ENCODE measurements at places on chromosomes 2 and 18.

DNA sequence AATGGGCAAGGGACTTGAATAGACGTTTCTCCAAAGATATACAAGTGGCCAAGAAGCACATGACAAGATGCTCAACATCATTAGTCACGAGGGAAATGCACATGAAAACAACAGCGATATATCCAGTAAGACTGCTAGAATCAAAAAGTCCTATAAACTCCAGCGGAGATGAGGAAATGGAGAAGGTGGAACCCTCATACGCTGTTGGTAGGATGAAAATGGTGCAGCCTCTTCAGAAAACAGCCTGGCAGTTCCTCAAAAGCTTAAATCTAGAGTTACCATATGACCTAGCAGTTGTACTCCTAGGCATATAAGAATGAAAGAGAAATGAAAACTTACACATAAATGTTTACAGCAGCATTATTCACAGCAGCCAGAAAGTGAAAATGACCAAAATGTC, 48.1 kb downstream of the HPCAL1 start:
- no peak for DNase-seq

DNA sequence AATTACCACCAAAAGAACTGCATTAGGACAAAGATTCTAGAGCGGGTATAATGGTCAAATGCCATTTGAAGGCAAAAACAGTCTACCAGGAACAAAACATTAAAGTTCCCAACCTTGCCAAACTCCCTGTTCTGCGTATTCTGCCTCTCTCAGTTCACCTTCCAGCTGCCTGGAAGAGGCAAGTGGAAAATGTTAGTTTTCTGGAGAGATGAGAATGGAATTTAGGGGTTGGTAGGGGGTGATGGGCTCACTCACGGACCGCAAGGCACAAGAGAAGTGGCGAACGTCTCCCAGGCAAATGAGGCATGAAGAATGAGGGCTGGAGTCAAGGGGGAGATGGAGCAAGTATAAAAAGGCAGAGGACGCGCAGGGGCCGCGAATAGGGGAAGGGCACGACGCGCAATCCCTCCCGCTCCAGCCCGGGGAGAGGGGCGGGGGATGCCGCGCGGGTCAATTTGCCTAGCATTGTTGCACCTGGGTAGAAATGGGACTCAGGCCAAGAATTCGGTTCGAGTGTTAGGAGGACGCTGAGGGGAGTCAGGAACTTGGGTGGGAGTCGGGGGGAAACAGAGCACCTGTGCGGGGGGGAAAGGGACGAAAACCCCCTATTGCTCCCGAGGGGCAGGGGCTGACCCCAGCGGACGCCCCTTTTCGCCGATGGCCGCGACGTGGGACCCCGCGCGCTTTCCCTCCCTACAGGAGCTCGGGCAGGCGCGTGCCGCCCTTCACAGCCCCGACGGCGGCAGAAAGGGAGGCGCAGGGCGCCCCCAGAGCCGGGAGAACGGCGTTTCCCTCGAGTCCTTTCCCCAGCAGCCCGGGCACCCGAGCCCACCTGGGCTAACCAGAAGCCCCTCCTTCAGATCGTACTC, 573 bp downstream of the PAIP2B start:
- DNase-seq, result no peak

DNA sequence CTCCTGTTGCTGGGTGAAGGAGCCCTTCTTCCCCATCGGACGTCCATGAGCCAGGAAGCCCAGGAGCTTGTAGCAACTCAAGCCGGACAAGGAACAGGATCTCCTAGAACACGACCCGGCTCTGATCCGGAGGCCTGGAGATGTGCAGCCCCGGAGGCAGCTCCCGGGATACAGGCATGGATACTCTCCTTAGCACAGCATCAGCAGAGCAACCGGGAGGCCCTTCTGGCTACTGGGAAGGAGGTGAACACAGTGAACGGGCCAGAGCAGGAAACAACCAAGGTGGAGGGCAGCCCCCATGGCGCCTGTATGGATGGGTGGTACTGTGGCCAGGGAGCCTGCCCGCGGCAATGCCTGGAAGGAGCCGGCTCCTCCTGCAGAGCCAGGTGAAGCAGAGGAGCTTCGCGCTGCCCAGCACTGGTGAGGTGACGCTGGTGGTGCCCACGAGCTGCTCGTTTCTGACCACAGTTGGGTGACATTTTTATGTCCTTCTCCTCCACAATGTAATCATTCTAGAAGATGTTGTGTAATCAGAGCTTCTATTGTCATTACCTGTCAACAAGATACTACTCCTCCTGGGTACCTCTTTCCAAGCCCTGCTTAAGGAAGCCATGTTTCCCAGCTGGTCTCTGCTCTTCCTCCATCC, 94.3 kb downstream of the TWIST2 start:
- DNase-seq, result no peak

GRCh38 chr2:182824056-182824766, 42.2 kb downstream of the FRZB start:
- DNase-seq, result no peak

GRCh38 chr2:88176352-88176984, 6.3 kb downstream of the THNSL2 start:
- DNase-seq, result no peak

- DNase-seq, result no peak
Measured at GRCh38 chr2:24429197-24430074, 61.6 kb upstream of the NCOA1 start.

- no peak for DNase-seq
Measured at GRCh38 chr2:180063494-180064092, 56.5 kb upstream of the CWC22 start.

GRCh38 chr2:242038166-242038927, 168.8 kb downstream of the RTP5 start:
- no peak for DNase-seq

DNA sequence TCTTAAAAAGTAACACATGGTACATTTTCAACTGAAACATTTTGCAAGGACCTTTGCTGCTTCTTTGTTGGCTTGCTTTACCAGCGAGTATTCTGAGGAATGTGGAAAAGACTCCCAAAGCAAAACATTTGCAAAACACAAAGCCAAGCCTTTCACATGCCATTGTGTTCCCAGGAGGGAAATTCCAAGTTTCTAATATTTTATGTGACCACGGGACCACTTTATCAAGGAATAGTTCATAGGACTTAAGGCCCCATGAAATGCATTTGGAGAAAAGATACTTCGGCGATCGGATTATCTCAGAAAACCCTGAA, 26.2 kb downstream of the CYP27C1 start:
- no peak for DNase-seq

DNA sequence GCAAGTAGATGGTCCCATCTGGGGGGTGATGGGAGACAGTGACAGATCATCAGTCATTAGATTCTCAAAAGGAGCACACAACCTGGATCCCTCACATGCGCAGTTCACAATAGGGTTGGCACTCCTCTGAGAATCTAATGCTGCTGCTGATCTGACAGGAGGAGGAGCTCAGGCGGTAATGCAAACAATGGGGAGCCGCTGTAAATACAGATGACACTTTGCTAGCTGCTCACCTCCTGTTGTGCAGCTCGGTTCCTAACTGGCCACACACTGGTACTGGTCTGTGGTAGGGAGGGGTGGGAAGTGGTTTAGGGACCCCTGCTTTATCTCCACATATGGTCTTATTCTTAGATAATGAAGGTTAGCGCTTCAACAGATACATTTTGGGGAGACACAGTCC, 506.6 kb downstream of the PLCL1 start:
- DNase-seq, result no peak

- no peak for DNase-seq
Measured at GRCh38 chr2:233857511-233858141, 3.3 kb upstream of the HJURP start.

GRCh38 chr18:49321797-49322461, 138.5 kb downstream of the DYM start:
- DNase-seq, result no peak

DNA sequence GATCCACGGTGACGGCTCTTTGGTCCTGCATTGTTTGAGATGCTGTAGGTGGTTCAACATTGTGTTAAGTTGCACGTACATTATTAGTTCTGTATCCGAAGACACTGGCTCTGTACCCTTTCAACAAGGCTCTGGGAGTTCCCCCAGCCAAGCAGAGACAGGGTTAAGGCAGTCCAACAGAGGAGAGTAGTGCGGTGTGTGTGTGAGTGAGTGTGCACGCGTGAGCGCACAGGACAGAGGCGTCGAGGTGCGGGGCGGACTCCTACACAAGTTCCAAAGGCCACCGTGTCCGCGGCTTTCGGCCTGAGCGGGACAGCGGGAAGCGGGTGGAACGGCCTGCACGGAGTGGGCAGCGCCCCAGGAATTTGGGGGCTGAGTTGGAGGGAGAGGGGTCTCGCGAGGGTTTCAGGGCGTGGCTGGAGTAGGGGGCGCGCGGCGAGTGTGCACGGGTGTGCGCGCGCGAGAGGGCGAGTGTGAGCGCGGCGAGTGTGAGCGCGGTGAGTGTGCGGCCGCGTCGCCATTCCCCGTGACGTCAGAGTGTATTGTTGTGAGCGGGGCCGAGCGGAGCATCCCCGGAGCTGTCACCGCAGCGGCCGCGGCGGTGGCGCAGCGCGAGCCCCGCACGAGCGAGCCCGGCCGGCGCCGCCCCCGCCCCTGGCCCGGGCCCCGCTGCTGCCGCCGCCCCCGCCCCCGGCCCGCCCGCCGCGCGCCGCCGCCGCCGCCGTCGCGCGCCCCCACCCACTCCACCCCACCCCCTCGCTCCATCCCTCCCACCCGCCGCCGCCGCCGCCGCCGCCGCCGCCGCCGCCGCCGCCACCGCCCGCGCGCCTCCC, at the start of gene ASXL3:
Gene ASXL3, plus strand, starts transcription at position 535 of the 833 bp plus-strand sequence. CDS start 413 bp downstream, outside the sequence.
- peak; percentile 52 for DNase-seq

- no peak for DNase-seq
Measured at GRCh38 chr2:29290293-29291047, 175.3 kb downstream of the CLIP4 start.

DNA sequence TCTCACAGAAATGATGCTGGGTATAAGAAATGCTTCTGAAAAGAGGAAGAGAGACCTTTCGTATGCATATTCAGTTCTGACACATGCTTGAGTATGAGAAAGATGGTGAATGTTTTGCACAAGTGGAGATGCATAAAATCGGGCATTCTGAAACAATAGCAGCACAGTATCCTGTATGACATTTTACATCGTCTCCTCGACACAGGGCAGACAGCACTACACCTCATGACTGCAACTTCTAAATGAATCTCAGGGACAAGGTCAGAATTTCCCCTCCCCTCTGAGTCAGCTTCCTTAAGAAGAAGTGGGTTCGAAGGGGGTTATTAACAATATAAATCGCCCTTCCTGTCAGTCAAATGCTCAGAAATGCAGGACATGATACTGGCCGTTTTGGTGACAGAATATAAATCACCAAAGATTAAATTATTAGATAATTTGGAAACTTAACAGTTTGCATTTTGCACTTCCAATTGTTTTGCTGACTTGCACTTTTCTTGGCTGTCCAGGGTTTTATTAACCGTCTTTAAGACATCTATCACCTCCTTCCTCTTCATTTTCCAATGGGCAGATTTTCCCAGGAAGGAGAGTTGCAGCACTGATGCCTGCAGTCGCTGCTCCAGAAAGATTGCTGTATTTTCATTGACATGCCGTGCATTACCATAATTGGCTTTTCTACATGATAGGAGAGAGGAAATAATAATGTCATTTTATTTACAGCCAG, 57.2 kb downstream of the TSHZ1 start:
- no peak for DNase-seq

GRCh38 chr2:241870611-241871537, 1.3 kb downstream of the RTP5 start:
- DNase-seq, result no peak

DNA sequence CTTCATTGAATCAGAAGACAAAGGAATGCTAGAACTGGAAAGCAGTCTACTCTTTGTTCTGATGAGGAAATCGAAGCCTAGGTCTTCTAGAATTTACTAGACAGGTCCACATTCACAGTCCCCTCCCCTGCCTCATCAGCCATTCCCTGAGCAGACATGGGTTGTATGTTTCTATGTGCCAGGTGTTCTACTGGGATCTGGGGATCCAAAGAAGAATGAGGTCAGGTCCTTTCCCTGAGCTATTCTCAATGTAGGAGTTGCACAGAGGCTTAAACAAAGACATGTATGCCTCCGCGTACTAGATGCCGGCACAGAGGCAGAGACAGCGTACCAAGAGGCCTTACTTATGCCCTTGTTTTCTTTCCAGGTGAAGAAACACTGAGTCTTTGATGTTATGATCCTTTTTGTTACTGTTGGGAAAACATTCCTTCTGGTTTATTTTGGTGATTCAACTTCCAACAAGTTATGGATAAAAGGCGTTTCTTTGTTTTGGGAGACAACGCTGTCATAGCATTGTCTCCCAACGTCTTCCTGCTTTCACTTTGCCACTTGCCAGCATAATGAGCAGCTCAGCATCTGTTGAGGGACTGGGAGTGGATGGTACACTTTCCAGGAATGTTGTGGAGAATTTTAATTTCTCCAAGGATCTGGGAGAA, 174.4 kb downstream of the ALPK2 start:
- no peak for DNase-seq

GRCh38 chr2:117851969-117852368, 37.5 kb downstream of the DDX18 start:
- DNase-seq, result no peak

DNA sequence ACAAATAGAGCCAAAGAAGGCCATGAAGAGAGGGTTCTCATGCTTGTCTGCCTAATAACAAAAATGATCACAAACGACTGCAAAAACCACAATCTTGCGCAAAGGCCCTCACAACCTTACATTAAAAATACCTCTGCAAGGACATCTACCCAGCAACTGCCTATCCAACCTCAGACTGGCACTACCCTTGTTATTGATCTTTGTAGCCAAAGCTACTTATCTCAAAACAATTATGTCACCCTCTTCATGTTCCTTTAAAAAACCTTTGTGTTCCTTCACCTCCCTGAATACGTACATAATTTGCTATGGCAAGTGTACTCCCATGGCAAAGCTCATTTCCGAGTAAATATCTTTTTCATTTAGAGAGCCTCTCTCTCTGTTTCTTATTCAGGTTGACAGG, 44.1 kb downstream of the TMEM163 start:
- no peak for DNase-seq

- no peak for DNase-seq
Measured at GRCh38 chr18:9868857-9869714, 16.7 kb upstream of the TXNDC2 start.

DNA sequence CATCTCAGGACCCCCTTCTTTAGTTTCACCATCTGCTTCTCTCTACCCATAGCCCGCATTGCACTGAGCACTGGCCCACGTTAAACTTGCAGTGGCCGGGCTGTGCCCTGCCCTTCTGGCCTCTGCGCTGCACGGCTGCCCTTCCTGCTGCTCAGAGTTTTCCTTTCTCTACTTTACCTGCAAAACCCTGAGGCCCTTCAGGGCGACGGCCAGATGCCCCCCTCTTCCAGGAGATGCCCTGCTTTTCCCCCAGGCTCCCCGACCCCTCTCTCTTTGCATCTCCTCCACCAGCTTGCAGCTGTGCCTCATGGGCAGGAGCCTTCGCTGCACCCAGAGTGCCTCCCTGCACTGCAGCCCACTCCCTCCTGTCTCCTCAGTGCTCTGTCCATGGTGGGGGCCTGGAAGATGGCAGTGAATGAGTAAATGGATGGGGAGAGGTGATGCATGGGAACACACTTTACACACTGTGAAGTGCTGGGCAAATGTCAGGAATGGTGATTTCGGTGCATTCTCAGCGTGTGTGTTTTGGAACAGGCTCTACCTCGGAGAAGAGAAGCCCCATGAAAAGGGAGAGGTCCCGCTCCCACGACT, 53.8 kb downstream of the NTSR2 start:
- DNase-seq, result no peak

GRCh38 chr2:64325852-64326577, 127.9 kb upstream of the LGALSL start:
- DNase-seq, result no peak

- DNase-seq, result no peak
Measured at GRCh38 chr18:38019292-38019691, 453.7 kb upstream of the CELF4 start.

Measured in NCI-H187 (cell line).